GM13977 (cell line): ENCODE measurements at places on chromosomes 11 and 22.

DNA sequence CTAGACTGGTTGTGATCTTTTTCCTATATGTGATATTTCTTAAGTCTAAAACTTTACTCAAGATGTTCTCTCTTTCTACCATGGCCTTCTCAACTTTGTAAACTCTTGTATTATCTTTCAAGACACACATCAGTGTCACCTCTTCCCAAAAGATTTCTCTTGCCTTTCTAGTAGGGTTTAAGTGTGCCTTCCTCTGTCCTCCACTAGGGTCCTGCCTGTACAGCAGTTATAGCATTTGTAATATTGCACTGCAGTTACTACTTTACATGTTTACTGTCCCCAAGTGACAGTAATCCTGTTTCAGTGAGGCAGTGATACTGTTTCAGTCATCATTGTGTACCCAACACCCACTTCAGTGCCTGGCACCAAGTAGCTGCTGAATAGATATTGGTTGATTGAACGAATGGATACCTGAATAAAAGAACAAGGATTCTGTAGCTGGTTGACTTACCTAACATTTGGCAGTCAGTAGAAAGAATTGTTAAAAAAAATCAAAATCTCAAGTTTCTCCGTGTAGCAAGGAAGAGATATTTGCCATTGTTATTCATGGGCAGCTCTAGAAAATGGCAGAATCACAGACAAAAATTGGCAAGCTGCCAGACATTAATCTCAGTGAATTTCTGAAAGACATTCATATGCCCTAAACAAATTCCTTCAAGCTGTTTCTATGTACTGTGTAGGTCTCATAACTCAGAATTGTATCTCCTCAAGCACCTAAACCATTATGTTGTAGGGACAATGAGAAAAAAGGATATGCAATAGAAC lies 79.4 kb downstream of the RBMXL2 start:
- DNase-seq: no peak

- DNase-seq: no peak
These were observed 316.1 kb upstream of the B3GAT1 start for GRCh38 chr11:134728186-134728585.

DNA sequence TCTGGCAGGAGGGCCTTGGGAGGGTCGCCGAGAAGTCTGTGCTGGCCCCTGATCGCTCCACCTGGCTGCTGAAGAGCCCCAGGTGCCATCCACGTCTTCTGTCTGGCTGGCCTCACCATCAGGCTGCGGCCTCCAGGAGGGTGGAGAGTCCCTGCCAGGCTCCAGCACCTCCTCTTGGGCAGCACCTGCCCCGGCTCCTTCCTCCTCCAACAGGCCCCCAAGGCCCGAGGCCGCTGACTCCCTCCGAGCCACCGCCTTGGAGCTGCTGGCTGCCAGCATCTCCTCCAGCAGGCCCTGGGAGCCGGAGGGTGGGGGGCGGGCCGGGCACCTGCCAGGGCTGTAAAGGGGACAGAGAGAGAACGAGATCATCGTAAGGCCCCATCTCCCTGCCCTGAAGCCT lies 22.3 kb downstream of the TNKS1BP1 start:
- DNase-seq: peak; percentile 6

- DNase-seq: no peak
These were observed 6.4 kb downstream of the PACSIN2 start for GRCh38 chr22:43008509-43008908.

- no peak for DNase-seq
These were observed 10.4 kb upstream of the YWHAH start for GRCh38 chr22:31933816-31934482.

DNA sequence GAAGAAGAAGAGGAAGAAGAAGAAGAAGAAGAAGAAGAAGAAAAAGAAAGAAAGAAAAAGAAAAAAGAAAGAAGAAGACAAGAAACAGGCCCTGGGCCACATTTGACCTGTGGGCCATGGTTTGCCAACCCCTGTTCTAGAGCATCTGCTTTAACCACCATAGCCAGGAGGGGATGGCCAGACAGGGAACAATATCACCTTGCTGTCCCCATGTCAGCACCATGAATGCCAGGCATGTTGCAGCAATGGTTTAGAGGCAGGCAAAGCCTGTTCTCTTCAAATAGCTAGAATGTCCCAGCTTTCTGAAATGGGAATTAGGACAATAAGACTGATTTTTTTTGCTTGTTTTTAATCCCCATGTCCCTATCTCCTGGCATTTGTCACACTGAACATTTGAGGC lies 338.6 kb upstream of the PLET1 start:
- DNase-seq: no peak

DNA sequence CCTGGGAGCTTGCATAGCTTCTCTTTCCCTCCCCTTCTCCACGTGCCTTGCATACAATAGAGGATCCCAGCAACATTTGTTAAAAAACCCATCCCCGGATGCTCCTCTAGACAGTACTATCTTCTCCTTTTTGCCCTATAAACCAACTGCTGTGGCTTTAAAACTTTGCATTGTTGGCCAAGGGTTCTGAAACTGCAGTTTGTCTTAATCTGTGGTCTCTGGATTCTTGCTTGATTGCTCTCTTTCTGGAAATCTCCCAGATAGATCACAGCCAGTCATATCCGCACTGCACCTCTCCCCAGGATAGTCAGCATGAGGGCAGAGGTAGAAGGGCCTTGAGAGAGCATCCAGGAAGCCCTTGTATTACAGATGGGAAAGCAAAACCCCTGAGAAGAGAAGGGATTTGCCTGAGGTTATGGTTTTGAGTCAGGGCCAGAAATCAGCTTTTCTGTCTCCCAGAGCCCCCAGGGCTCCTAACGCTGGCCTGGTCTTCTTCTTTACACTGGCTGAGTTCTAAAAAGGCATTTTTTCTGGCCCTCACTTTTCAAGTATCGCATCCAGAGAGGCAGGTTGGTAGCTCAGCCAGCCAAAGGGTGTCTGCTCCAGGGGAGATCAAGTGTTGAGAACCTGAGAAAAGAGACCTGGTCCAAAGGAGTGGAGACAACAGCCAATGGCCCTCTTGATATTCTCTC lies 70.6 kb downstream of the ADM start:
- DNase-seq: no peak

DNA sequence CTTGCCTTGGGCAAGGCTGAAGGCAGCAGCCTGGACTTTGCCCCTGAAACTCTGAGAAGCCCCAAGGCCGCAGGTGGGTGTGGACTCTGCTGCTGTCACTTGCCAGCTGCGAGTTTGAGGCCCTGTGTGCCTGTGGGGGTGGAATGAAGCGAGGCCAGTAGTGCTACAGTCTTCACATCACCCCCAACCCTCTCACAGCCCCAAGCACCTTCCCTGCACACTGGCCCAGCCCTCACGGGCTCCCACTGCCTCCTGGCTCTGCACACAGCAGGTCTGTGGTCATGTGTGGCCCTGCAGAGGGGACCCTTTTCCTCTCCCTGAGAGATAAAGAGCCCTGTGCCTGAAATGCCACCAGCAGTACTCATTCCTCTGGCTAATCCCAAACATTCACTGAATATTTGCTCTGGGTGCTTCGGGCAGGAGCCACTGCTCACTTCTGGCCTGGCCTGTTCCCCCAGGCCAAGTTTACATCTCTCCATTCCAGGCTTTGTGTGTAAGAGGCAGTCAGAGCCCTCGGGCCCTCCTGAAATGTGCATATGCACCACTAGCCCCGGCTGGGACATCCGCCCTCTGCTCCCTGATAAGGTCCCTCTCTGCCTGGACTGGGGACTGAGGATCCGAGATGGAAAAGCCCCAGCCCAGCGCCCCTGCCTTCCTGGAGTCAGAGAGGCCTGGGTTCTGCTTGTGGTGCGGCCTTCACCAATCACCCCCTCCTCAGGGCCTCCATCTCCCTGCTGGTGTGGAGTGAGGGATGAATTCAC lies 17.7 kb downstream of the MGAT3 start:
- DNase-seq: no peak

DNA sequence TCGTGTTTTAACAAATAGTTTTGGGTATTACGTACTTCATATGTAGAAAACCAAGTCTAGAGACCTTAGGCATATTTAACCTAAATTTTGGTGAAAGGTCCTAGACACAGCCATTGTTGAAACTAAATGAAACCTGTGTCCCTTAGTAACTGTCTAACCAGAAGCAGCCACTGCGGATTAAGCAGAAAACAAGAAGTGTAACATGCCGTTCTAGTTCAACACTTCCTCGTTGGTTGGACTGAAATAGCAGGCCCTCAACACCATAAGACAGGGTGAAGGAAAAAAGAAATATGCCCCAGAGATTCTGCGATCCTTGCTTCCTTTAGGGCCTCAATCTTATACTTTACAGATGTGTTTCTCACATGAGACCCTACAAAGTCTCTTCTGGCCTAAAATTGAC lies 2.0 kb downstream of the NAA40 start:
- DNase-seq: no peak

- DNase-seq: no peak
These were observed 134.3 kb upstream of the SESN3 start for GRCh38 chr11:95365348-95365747.

DNA sequence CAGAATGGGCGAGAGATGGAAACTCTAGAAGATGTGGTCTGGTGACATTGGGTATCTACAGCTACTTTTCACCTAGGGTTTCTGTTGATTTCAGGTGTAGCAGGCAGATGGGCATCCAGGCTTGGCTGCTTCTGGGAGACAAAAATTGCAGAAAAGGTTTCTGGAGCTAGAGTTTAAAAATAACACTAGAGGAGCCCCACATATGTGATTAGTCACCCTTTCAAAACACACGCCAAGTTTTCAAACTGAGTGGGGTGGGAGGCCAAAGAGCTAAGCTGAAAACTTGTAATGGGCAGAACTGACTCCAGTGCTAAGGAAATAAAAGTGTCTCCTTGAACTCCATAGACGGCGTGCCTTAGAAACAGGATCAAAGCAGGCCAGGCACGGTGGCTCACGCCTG lies 80.8 kb downstream of the GRK3 start:
- no peak for DNase-seq

DNA sequence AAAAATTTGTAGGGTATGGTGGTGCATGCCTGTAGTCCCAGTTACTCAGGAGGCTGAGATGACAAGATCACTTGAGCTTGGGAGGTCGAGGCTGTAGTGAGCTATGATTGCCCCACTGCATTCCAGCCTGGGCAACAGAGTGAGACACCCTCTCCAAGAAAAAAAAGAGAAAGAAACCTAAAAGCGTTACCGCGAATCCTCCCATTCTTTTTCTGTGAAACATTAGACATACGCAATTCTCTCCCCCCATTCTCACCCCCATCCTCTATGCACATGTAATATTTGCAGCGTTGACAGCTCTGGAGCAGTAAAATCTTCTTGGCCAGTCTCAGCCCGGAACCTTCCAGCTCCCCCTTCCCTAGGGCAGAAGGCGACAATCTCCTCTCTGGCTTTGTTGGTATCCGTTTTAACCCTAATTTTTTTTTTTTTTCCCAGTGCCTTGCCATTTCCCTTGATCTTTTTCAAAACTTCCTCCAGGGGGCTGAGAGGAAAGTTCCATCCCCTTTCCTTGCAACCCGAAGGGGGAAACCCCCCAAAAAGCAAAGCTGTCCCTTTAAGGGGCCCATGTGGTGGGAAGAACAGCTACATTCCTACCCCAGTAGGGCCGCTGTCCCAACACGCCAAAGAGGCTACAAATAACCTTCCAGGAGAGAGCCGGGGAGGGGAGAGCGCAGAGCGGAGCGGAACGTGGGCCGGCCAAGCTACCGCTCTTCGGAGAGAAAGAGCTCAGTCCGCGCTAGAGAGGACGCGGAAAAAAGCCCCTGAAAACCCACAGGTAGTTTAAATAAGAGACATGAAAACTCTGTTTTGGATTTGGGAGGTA lies 1.9 kb downstream of the LRP4 start:
- peak; percentile 68 for DNase-seq

- DNase-seq: no peak
These were observed 59.0 kb downstream of the OSBP2 start for GRCh38 chr22:30753701-30754100.

GRCh38 chr22:32844251-32844650 lies 42.7 kb downstream of the TIMP3 start:
- no peak for DNase-seq

DNA sequence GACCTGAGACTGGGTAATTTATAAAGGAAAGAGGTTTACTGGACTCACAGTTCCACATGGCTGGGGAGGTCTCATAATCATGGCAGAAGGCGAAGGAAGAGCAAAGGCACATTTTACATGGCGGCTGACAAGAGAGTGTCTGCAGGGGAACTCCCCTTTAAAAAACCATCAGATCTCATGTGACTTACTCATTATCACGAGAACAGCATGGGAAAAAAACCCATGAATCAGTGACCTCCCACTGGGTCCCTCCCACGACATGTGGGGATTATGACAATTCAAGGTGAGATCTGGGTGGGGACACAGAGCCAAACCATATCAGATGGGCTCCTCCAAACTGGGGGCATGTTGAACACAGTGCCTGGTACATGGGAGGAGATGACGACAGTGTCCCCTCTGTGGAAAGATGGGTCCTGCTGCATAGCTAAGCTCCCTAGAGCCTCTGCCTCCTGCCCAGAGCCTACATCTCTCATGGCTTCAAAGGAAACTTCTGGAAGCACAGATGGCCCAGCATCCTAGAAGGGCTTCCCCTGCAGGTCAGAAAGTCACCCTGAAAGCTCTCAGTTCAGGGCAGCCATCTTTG lies 46.1 kb downstream of the MYEOV start:
- no peak for DNase-seq

DNA sequence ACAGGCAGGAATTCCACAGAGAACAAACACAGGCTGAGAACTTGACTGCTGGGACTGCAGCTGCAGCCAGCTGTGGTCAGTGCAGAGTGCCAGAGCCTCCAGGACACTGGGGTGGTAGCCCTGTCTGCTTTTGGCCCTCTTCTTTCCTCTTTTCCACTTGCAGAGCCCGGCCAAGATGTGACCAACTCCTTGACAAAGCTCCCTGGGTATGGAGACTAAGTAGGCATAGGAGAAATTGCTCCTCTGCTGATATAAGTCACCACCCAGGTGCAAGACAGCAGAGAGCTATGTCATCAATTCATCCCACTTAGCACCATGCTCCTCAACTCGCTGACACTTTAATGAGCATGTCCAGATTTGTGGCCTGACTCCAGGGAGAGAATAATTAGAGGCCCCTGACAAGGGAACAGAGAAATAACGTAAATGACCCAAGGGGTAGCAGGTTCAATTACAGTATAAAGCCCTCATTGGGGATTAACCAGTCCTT lies 369.4 kb upstream of the B3GAT1 start:
- no peak for DNase-seq

- DNase-seq: no peak
These were observed 79.5 kb upstream of the CRYBB3 start for GRCh38 chr22:25120093-25120561.

DNA sequence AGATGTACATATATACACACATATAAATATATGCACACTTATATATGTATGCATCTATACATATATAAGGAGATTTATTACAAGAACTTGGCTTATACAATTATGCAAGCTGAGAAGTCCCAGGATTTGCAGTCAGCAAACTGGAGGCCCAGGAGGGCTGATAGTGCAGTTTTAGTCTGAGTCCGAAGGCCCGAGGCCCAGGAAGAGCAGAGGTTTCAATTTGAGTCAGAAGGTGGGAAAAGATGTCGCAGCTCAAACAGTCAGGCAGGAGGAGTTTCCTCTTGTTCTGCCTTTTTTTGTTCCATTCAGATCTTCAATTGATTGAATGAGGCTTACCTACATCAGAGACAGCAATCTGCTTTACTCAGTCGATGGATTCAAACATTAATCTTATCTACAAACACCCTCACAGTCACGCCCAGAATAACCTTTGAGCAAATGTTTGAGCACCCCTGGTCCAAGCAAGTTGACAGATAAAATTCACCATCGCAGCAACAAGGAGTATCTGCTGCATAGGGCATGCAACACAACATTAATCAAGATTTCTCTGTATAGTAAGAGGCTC lies 4.0 kb upstream of the SGSM1 start:
- no peak for DNase-seq

- DNase-seq: no peak
These were observed 100.7 kb upstream of the CD82 start for GRCh38 chr11:44464741-44465140.

GRCh38 chr11:114076921-114077331 lies 17.4 kb downstream of the ZBTB16 start:
- no peak for DNase-seq
